ENCODE measurements at places on chromosomes 7 and 10. TPM values are rescaled to one million over a fixed set of nuclear protein-coding genes. Genes with fewer than 3 reads are reported as not detected.

Gene SHTN1
- total RNA-seq, result 11.9 TPM

Gene FZD1
- total RNA-seq, result 17.7 TPM

Gene SHH
- total RNA-seq, result not detected

Gene HDAC9
- total RNA-seq, result 42.3 TPM

Gene GSDME
- total RNA-seq, result 33.4 TPM

Gene MSMB
- not detected for total RNA-seq

Gene CHST15
- 30.1 TPM for total RNA-seq

Gene PRKAR2B
- total RNA-seq, result 4.7 TPM

Gene PIK3CG
- total RNA-seq, result 4.7 TPM

Gene RAB19
- total RNA-seq, result not detected

Gene PDLIM1
- 133 TPM for total RNA-seq

Gene SLC39A12
- total RNA-seq, result 0.32 TPM

Gene TMEM178B
- 1.00 TPM for total RNA-seq

Gene GIMAP1
- 5.4 TPM for total RNA-seq

Gene JCAD
- total RNA-seq, result 94.8 TPM

Gene KCTD7
- 8.8 TPM for total RNA-seq

Gene GATA3
- 1.00 TPM for total RNA-seq

Gene TMEM270
- not detected for total RNA-seq

Gene PDE6C
- total RNA-seq, result not detected

Gene DPP6
- total RNA-seq, result 1.2 TPM

Gene AFAP1L2
- total RNA-seq, result 7.9 TPM

Gene CYP3A4
- total RNA-seq, result not detected

Gene ASAH2
- 1.9 TPM for total RNA-seq

Gene GPNMB
- total RNA-seq, result 297 TPM

Gene ORAI2
- 13.0 TPM for total RNA-seq

Gene CASTOR2
- 10.7 TPM for total RNA-seq

Gene PNLIP
- not detected for total RNA-seq

Gene ADRA2A
- 6.6 TPM for total RNA-seq

Gene SSBP1
- total RNA-seq, result 69.4 TPM

Gene SAMD9
- total RNA-seq, result 10.3 TPM

Gene EMX2
- total RNA-seq, result 3.6 TPM

Gene SPDYE6
- not detected for total RNA-seq

Gene CYP26C1
- total RNA-seq, result not detected

Gene GNAT3
- total RNA-seq, result not detected

Gene RAB11FIP2
- total RNA-seq, result 33.4 TPM

Gene AGAP4
- 11.2 TPM for total RNA-seq

Gene MAGI2
- 17.9 TPM for total RNA-seq

Gene PRLHR
- total RNA-seq, result not detected

Gene SUN3
- total RNA-seq, result not detected

Gene CALML3
- total RNA-seq, result not detected

Gene ZEB1
- total RNA-seq, result 141 TPM

Gene UCN3
- not detected for total RNA-seq

Gene ANKRD22
- total RNA-seq, result 0.28 TPM

Gene FGFBP3
- total RNA-seq, result 1.5 TPM

Gene MMP21
- total RNA-seq, result 0.28 TPM

Gene SDK1
- 18.3 TPM for total RNA-seq

Gene MMD2
- total RNA-seq, result not detected

Gene ZNF503
- total RNA-seq, result 27.9 TPM

Gene CH25H
- total RNA-seq, result 0.93 TPM
